Activated CD4-positive, alpha-beta T cell treated with anti-CD3 and anti-CD28 coated beads, Interleukin-2, amount 50 U/mL, for 16 hours (primary cell): ENCODE measurements at places on chromosomes 3 and 15.

GRCh38 chr15:23750179-23750578 is 63.1 kb upstream of the NDN start:
- DNase-seq = no peak

GRCh38 chr3:112348943-112349342 is 16.0 kb downstream of the CD200 start:
- DNase-seq = no peak

DNA sequence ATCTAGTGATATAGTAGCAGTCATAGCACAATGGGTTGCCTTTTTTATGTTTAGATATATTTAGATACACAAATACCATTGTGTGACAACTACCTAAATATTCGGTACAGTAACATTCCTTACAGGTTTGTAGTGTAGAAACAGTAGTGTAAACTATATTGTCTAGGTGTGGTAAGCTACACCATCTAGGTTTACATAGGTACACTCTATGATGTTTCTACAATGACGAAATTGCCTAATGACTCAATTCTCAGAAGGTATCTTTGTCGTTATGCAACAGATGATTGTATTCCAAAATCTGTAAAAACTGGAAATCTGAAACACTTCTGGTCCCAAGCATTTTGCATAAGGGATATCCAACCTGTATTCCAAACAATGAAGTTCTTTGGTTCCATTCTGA is 24.3 kb downstream of the PLOD2 start:
- no peak for DNase-seq

- DNase-seq = no peak
Observed at GRCh38 chr15:68145706-68146105, 59.4 kb downstream of the CALML4 start.

GRCh38 chr3:15505479-15506165 is 15.9 kb downstream of the COLQ start:
- DNase-seq = no peak

GRCh38 chr15:65404186-65404872 is 18.4 kb downstream of the IGDCC4 start:
- DNase-seq = no peak
